ENCODE measurements at places on chromosomes 5 and 9. TPM values are rescaled to one million over a fixed set of nuclear protein-coding genes. Genes with fewer than 3 reads are reported as not detected.

The RIMOC1 gene
- 15.3 TPM for total RNA-seq

The FST gene
- 2.0 TPM for total RNA-seq

The TCF7 gene
- 3.0 TPM for total RNA-seq

The NRG2 gene
- total RNA-seq = 3.1 TPM

DNA sequence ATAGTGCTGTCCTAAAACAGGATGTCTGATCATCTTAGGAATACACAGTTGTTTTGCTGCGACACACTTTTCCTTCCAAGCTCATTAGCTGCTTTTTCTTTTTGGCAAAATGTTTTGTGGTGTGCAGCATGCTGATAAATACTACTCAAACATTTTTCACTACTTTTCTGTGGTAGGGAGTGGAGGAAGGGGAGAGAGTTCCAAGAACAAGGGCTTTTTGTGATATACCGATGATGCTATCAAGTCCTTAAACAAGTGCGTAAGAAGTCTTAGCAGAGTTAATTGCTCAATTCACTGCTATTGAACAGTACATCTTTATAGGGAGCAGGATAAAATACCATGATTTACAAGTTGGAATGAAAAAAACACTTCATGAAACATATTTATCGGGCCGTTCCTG lies 23.6 kb upstream of the TEK start:
- no peak for DNase-seq

DNA sequence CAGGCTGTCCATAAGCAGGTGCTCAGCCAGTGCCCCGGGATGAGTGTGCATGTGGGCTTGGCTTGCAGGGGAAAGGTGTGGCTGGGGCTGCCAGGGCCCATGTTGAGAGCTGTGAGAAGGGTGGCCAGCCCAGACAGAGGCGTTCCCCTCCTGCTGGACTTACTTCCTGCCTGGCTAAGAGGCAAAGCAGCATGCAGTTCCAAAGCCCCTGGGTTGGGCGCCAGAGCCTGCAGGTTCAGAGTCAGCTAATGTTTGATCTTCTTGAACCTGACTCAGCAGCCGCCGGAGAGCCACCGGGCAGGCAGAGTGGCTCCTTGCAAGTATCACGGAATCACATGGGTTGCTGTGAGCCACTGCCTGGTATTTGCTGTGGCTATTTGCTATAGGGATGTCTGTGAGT lies 168.4 kb upstream of the MAP1B start:
- DNase-seq = no peak

GRCh38 chr9:95852059-95853032 lies 23.1 kb upstream of the ERCC6L2 start:
- DNase-seq = no peak

DNA sequence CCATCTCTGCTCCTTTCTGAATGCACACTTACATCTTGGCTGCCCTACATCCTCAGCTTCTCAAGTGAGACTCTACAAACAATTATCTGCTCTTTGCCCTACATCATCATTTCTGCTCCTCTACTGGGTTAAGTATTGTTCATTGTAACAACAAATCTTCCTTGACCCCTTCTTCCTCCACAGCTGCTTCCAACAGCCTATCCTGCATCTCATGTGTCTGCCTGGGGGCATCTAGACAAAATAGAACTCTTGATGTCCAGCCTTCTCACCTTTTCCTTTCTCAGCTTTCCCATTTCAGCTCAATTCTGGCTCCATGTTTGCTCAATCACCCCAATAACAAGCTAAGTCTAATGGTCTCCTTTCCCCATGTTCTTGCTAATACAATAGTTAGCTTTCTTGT lies 509.8 kb downstream of the DIRAS2 start:
- no peak for DNase-seq

DNA sequence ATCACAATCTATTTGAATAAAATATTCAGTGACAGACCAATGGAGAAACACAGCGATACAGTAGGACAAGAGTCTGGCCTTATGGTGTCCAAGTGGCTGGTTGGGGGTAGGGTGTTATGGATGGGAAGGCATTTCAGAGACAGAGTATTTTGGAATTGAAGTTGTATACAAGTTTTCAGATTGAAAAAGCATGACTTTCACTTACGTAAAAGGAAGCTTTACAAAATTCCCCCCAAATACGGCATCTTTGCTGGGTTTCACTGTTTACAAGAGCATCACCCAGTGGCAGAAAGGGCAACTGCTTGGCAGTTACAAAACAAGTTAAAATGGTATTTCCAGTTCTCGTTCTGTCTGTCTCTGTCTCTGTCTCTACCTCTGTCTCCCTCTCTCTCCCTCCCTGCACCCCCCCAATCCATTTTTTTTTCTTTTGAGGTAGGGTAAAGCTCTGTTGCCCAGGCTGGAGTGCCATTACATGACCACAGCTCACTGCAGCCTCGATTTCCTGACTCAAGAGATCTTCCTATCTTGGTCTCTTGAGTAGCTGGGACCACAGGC lies 86.2 kb downstream of the PTPN3 start:
- no peak for DNase-seq

DNA sequence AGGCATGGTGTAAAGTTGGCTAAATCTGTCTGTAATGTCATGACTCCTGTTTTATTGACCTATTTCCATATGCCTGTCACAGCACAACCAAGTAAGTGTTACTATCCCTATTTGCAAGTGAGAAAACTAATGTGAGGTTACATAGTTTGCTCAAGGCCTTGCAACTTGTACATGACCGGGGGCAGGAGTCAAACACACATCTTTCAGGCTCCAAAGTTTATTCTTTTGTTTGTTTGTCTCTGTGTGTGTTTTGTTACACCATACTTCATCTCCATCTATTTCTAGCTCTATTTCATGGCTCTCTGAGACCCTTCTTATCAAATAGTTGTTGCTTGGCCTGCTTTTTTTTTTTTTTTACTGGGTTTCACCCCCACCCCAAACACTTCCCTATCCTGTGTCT lies 70.2 kb downstream of the CMYA5 start:
- no peak for DNase-seq

GRCh38 chr5:11311272-11311671 lies 550.2 kb upstream of the DAP start:
- no peak for DNase-seq

DNA sequence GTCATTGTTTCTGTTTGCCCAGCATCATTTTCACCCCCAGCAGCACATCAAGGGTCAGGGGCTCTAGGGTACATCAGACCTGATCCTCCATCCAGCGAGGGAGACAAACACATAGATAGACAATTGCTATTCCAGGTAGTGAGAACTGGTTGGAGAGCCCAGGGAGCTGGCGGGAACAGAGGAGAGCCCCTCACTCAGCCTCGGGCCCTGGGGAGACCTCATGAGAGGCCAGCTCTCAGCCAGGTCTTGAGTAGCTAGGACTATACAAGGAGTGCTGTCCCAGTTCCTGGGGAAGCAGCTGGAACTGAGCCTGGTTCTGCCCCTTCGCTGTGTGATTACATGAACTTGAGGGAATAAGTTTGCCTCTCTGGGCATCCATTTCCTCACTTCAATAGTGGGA lies 80.3 kb downstream of the HRH2 start:
- DNase-seq = no peak

- no peak for DNase-seq
Observed at GRCh38 chr9:6959270-6960000, 201.7 kb downstream of the KDM4C start.

DNA sequence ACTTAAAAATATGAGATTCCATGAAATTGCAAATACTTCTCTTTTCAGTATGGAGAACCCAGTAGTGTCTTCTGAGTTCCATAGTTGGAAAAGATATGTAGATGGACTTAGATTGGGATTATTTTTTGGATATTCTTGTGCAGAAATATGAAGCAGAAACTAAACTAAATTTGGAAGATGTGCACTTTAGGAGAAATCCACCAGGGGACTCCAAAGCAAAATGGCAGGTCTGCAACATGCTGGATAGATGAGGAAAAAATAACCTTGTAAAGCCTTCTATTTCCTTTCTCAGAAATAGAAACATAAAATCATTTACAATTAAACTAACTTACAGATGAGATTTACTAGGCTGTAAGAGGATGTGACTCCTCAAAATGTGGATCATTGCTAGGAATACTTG lies 49.2 kb upstream of the MINAR2 start:
- DNase-seq = no peak

- no peak for DNase-seq
Observed at GRCh38 chr9:111250875-111251842, 78.9 kb downstream of the OR2K2 start.
